ENCODE measurements at places on chromosomes 1 and 21.

DNA sequence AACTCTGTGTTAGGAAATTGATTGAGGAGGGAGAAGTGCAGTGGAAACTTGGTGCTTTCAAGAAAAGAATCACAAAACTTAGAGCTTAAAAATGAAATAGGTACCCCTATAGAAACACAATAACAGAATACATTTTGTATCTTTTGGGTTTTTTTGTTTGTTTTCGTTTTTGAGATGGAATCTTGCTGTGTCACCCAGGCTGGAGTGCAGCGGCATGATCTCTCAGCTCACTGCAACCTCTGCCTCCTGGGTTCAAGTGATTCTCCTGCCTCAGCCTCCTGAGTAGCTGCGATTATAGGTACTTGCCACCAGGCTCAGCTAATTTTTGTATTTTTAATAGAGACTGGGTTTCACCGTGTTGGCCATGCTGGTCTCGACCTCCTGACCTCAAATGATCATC lies 51.5 kb upstream of the RAVER2 start:
- no peak for DNase-seq

DNA sequence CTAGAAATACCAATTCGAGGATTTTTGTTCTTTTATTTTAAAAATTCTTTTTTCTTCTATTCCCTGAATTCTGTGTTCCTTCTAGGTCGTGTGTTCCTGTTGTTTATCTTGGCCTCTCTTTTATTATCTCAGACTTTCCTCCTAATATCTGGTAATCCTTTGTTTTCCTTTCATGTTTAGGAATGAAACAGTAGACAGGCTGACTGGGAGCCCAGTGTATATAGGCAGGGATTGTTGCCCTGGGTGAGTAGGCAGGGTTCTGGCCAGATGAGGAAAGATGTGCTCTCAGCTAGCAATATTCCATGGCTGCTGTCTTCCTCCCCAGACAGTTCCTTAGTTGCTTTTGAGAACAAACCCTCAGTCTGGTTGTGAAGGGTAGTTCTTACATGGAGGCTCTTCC lies 161.8 kb upstream of the PDE4B start:
- peak; percentile 4 for DNase-seq

GRCh38 chr21:25080141-25080540 lies 527.1 kb downstream of the MRPL39 start:
- DNase-seq = no peak

GRCh38 chr1:58000116-58000515 lies 546.4 kb downstream of the OMA1 start:
- no peak for DNase-seq

DNA sequence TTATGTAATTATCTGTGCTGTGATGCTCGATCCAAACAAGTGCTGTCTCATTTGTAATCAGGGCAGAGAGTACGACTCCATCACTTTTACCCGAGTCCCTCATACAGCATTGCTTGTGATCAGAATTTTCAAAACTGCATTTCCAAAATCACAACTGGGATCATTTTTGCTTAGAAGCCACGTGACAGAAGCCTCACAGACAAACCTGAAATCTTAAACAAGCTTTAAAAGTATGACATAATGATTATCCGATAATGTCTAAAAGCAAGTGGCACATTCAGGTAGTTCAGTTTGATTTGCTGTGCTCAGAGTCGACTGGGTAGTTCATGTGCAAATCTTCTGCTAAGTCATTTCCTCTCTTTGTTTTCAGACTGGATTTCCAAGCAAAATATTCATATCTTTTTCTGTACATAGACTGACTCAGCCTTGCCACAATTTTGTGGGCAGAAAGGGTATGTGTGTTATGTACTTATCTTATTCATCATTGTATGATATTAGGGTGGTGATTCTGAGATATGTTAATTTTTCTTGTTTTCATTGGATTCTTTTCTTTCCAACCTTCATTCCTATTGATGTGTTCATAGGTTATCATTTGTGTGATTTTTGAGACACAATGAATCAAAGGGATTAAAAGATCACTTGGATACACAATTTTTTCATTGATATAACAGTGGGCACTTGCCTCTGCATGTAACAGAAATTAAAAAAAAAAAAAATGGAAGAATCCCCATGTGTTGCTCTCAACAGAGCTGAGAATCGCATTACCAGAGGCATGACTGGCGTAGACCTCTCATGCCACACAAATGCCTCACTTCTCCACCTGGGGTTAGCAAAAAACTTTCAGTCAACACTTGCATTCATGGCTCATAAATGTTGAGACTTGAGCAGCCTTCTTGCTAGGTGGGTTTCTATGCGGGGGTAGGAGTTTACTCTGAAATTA lies 355.7 kb downstream of the LTN1 start:
- DNase-seq = no peak

- peak; percentile 40 for DNase-seq
Measured at GRCh38 chr1:16351456-16351993, 755 bp downstream of the FBXO42 start.

GRCh38 chr1:9892563-9893528 lies 17.2 kb downstream of the CTNNBIP1 start:
- DNase-seq = peak; percentile 32

GRCh38 chr1:85608851-85609250 lies 28.3 kb downstream of the CCN1 start:
- DNase-seq = no peak

DNA sequence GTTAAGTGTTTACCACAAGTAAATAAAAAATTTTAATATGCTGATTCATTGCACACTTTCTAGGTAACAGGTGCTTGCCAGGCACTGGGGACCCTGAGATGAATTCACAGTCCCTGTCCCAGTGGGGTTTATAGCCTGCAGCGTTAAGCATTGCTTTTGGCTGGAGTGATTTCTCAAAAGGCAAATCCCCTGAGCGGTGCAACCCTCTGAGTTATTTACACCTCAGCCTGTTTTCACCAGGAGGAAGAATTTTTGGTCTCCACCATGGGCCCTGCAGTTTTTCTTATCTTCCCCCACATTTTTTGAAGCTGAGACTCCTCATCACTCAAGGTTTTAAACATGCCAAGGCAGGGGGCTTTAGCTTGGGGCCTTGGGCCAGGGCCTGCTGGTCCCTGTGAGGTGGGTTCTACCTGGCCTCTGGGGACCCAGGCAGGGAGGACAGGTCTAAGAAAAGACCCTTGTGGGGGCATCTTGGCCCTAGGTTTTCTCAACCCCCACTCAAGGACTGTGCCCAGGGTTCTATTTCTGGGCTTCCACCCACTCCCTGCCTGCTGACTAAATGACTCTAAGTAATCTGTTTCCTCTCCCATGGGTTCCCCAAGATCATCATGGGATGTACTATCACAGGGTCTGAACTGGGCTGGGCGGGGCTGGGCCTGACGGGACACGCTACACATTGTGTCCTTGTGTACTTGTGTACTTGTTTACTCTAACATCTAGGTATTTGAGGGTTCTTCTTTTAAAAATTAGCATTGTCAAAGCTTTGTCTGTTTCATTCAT lies 10.2 kb upstream of the CHIT1 start:
- DNase-seq = no peak

GRCh38 chr1:230147253-230148125 lies 80.5 kb downstream of the GALNT2 start:
- no peak for DNase-seq

- no peak for DNase-seq
Measured at GRCh38 chr1:3472906-3473305, 18.4 kb downstream of the ARHGEF16 start.

GRCh38 chr21:14483296-14483695 lies 62.8 kb downstream of the SAMSN1 start:
- DNase-seq = no peak

GRCh38 chr1:54296666-54297065 lies 96.7 kb downstream of the MRPL37 start:
- peak; percentile 98 for DNase-seq

DNA sequence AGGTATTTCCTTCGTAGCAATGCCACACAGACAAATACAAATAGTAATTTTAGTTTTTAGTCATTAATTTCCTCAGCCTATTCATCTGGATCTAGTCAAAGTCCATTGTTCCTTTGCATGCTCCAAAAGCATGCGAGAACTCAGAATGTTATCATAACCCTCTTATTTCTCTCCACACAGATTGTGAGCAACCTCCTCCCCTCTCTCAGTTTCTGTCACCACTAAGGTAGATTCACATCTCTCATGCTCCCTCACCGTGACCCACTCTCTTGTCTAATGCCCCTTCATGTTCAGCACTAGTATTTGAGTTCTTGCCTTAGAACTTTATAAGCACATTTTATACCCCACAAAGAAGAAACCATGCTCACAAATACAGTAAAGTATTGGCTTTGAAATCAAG lies 582.4 kb downstream of the PLA2G4A start:
- no peak for DNase-seq

DNA sequence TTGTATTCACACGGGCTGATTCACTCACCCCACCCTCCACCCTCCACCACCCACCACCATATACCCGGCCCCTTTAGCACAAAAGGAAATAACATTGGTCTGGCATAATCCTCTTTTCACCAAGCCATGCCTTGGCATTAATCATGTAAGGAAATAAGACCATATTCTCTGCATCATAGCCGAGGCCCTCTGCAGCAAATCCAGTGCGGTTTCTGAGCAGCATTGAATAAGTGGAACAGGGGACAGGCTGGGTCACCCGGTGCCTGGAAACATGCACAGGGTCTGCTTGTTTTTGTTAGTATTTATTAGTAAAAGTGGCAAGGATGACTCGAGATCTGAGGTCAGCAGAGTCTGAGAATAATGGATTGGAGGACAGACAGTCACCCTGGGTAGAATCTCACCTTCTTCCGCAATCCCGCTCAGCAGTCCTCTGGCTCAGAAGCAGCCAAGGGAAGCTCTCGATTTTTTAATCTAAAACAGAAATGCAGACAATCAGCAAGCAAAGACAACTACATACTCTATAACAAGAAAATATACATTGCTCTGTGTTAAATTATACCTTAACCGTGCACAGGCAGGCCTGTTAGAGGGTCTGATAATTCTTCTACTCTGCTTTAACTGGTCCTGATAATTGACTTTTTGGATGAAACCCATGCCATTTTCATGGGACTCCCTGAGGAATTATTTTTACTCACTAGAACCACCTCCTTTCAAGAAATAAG lies 52.4 kb upstream of the CDC42BPA start:
- DNase-seq = peak; percentile 43

DNA sequence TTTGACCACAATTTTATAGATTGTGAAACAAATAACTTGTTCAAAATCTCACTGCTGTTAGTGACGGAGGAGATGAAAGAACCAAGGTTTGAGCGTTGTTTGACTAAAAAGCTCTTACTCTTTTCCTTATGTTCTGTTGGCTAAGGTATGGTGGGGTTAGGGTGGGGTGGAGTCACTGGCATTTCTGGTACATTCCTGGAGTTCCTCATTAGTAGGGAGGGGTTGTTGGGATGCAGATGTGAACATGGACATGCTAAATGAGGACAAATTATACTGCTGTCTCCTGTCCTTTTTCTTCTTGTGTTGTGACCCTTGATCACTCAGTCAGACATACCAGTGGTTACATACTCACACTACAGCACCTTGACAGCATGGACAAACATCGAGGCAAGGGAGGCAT lies 26.2 kb upstream of the CD1D start:
- no peak for DNase-seq

GRCh38 chr1:192802406-192802805 lies 6.4 kb upstream of the RGS2 start:
- no peak for DNase-seq

DNA sequence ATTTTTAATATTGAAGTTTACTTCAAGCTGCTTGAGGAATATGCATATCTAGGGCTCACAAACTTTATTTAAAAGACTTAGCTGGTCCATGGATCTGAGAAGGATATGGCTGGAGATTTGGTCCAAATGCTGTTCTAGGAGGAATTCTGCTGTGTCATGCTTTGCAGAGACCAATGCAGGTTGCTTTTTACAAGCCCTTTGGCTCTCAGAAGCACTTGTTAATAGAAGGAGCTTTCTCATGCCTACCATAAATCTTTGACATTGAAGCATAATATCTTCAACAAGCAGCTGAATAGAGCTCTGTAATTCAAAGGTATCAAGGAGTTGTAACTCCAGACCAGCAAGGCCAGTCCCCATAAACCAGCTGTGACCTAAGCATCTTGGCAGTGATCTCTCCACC lies 299.1 kb downstream of the HHAT start:
- no peak for DNase-seq

GRCh38 chr1:7551442-7551841 lies 219.7 kb upstream of the VAMP3 start:
- DNase-seq = no peak

GRCh38 chr1:107378426-107378825 lies 237.6 kb downstream of the NTNG1 start:
- no peak for DNase-seq

- DNase-seq = no peak
Measured at GRCh38 chr1:219498666-219499065, 114.2 kb downstream of the ZC3H11B start.

DNA sequence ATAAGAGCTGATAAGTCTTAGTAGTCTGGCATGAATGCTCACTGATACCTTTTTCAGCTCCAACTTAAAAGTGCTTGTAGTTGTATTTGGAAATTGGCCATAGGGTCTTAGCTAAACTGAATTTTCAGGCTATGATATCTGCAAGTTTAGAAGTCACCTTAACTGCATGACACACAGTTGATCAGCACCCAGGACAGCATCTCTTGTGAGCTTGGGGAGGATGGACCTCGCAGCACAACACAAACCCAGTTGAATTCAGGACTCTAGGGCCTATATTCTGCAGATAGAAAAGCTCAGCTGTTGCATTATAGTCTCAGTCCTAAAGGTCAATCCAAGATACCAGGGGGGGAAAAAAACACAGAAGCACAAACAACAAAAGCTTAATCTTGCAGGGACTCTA lies 394.3 kb downstream of the KCNH1 start:
- no peak for DNase-seq

- DNase-seq = no peak
Measured at GRCh38 chr1:114482585-114482984, 28.4 kb downstream of the TRIM33 start.

- no peak for DNase-seq
Measured at GRCh38 chr1:116716391-116716790, 37.8 kb upstream of the CD2 start.

DNA sequence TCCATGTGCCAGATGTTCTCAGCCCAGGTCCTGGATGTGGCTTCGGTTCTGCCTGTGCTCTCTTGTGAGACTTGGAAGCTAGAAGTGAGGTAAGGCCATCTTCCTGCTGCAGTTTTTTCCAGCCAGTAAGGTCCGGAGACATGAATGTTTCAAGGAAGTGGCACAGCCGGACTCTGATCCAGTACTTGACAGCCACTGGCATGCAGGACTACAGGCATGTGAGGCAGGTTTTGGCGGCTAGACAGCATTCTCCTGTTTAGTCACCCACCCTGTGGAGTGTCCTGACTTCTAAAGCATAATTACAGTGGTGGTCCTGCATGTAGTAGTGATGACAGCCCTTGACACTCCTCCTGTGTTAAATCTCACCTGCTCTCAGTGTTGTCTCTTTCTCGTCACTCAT lies 72.3 kb downstream of the TNFSF4 start:
- DNase-seq = no peak

DNA sequence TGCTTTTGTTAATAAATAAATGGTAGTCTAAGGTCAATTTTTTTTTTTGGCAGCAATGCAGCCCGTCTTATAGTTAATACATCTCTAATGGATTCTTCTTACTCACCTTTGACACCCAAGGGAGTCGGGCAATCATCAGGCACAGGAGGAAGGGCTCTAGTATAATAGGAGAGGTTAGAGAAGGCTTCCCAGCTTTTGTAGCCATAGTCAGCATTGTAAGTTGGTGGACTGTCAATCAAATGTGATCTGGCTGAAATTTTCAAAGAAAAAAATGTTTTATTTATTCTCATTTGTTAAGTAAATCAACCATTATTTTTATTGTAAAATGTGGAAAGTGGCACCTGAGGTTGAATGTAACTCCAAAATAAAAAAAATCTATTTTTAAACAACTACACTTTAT lies 2.1 kb downstream of the PTGS2 start:
- DNase-seq = peak; percentile 13
